Left forelimb (tissue), 1 donor: ENCODE measurements at places on chromosomes 16 and 17.

DNA sequence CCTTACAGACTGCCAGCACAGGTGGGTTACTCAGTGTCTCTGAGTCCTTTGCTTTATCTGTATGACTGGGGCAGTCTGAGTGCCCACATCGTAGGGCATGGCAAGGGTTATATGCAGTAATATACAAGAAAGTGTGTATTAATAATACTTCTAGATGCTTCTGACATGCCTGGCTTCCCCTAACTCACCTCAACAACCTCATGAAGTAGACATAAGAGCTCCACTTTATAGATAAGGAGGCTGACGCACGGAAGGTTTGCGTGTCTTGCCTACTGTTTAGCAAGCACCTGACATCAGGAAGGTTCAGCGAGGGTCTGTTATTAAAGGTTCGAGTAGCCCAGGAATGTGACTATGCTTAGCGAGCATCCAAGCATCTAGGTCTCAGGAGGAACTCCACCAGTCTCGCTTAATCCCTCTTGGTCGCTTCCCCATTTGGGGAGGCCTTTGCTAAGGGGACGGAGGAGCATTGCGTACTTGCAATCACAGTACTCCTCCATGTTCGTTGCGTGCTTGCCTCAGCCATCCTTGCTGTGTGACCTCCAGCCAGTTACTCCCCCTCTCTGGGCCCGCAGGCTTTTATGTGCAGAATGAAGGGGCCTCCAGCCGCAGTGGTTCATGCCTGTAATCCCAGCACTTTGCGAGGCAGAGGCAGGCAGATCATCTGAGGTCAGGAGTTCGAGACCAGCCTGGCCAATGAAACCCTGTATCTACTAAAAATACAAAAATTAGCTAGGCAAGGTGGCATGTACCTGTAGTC lies 1.6 kb downstream of the KCNG4 start:
- DNase-seq = no peak

- DNase-seq = no peak
Observed at GRCh38 chr16:81453091-81453728, 8.6 kb downstream of the CMIP start.

- no peak for DNase-seq
Observed at GRCh38 chr17:27991462-27991993, 50.9 kb upstream of the NLK start.

GRCh38 chr16:57688487-57688986 lies 6.1 kb upstream of the DRC7 start:
- DNase-seq = no peak

DNA sequence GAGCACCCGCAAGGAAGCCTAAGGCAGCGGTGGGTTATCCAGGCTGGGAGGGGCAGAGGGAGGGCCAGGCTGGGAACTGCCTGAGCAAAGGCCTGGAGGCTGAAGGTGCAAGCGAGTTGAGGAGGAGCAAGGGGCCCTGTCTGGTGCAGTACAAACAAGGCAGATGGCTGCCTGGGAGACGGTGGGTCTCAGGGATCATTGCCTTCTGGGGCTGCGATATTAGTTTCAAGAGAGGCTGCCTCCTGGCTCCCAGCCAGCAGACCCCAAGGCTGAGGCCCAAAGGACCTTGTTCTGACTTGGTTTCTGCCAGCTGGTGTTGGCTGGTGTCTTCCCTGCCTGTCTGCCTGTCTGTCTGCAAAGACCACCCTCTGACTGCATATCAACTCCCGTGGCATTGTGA lies 154.0 kb downstream of the IRF8 start:
- no peak for DNase-seq

- no peak for DNase-seq
Observed at GRCh38 chr16:50635505-50636392, 45.4 kb downstream of the SNX20 start.

GRCh38 chr16:72094266-72094610 lies 591 bp downstream of the DHX38 start:
- no peak for DNase-seq

GRCh38 chr17:40323391-40324381 lies 14.7 kb downstream of the RARA start:
- DNase-seq = no peak

DNA sequence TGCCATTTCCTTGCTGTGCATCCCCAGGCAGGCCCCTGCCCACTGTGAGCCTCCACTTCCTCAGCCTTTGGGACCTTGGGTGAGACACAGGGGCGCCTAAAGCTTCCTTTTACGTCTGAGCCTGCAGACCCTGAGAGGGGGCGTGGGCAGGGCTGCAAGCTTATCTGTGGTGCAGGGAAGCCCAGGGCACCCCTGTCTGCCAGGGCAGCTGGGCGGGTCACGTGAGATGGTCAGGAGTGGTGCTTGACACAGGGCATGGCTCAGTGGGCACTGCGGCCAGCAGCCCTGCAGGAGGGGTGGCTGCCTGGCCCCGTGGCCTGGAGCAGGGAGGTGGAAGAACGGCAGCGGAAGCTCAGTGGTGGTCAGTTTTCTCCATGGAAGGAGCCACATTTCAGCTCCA lies 54.8 kb upstream of the ZC3H18 start:
- DNase-seq = no peak

GRCh38 chr17:14845591-14846281 lies 419.4 kb downstream of the PMP22 start:
- DNase-seq = no peak

DNA sequence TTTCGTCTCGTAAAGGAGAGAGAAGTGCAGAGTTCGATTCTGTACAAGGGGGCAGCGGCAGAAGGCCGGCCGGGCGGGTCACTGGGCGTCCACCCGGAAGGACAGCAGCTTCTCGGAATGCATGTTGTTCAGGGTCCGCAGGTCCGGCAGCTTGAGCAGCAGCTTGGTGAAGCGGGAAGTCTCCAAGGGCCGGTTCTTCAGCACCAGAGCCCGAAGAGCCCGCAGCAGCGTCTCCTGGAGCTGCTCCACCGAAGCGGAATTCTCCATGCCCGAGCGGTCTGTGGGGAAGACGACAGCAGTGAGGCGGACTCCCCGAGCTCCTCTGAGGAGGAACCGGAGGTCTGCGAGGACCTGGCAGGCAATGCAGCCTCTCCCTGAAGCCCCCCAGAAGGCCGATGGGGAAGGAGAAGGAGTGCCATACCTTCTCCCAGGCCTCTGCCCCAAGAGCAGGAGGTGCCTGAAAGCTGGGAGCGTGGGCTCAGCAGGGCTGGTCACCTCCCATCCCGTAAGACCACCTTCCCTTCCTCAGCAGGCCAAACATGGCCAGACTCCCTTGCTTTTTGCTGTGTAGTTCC lies 7.3 kb downstream of the NR1D1 start:
- DNase-seq = no peak
